ENCODE measurements at places on chromosomes 7 and 10.

GRCh38 chr10:79430325-79430905 lies 15.0 kb downstream of the ZCCHC24 start:
- no peak for DNase-seq

- no peak for DNase-seq
Measured at GRCh38 chr10:117262291-117262902, 21.5 kb downstream of the SLC18A2 start.

DNA sequence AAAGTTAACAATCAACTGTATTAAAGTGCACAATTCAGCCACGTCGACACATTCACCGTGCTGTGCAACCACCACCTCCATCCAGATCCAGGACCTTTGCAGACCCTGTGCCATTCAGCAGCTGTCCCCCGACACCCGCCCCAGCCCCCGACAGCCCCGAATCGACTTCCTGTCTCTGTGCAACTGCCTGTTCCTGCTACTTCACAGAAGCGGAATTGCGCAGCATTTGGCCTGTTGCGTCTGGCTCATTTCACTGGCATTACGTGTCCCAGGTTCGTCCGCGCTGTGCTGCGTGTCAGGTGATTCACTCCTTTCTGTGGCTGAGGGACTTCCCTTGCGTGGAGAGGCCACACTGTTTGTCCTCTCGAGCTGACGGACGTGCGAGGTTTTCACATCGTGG lies 33.2 kb upstream of the DNAAF5 start:
- no peak for DNase-seq

GRCh38 chr10:15052121-15052520 lies 8.4 kb downstream of the OLAH start:
- no peak for DNase-seq

DNA sequence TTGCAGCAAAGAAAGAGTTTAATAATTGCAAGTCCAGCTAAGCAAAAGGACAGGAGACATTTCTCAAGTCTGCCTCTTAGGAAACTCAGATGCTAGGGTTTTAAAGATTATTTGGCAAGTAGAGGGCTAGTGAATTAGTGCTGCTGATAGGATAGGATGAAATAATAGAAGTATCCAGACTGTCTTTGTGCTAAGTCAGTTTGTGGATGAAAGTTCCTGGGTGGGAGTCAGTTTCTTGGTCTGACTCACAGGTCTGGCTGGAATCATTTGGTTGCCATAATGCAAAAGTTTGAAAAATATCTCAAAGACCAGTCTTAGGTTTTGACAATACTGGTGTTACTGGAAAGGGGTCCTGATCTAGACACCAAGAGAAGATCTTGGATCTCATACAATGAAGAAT lies 42.6 kb upstream of the INHBA start:
- DNase-seq: no peak

DNA sequence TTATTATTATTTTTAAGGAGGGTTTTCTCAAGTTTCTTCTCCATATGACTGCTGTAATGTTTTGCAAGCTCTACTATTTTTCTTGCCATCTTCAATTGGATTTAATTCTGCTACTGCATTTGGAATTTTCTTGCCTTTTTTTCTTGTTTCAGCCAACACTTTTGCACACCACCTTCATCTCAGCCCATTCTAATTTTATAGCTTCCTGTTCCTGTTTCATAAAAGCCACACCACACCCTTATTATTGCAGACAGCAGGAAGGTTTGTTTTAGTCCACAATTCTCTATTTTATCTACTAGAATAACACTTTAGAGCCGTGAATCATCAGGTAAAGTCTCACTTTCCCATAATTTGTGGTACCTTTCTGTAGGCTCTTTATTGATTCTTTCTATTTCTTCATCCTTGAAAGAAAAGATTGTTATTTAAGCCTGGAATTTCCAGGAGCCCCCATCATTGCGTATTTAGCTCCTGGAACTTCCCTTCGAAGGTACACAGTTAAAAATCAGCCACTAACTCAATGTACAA lies 209.3 kb upstream of the TBX20 start:
- no peak for DNase-seq

DNA sequence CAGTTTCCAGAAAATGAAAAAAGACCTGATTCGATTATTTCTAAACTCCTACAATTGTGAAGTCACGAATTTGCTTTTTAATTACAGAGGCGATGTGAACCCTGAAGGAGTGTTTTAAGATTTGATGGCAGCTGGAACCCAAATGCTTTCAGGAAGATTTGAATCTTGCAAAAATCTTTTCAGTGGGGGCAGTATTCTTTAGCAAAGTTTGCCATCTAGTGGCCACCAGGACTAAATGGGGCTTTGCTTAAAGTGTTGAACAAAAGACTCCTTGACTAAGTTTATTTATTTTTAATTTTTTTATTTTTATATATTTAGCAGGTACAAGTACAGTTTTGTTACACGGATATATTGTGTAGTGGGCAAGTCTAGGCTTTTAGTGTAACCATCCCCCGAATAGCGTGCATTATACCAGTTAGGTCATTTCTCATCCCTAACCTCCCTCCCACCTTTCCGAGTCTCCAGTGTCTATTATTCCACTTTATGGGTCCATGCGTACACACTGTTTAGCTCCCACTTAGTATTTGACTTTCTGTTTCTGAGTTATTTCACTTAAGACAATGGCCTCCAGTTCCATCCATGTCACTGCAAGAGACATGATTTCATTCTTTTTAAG lies 98.8 kb downstream of the CACNB2 start:
- DNase-seq: no peak

DNA sequence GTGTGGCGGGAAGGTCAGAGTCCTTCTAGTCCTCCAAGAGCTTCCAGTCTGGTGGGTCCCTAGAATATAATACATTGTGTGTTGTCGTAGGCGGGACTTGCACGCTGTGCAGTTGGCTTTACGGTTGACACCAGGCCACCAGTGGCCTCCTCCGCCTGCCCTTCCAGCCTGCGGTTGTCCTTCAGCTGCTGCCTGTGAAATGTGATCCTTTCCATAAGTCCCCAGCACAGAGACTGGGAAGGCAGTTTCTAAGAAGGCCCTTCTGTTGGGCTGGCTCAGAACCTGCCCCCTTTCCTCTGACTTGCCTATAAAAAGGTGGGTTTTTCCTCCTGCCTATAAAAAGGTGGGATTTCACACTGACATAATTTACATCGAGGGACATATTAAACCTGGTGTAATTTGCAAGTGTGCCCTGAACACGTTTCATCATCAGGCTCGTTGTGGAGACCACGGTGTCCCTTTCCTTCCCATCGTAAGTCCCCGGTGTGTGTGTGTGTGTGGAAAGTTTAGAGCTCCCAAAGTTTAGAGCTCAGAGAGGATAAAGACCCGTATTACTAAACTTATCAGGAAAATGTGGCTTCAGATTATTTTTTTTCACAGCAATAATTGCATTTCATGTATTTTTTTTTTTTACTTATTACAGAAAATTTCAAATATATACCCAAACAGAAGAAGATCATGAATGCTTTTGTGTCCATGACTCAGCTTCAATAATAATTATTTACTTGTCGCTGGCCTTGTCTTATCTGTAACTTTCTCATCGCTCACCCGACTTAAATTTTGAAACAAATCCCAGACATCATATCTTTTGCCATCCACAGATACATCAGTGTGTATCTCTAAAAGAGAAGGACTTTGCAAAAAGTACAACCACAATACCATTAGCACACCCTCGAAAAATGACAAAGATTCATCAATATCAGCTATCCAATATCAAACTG lies 45.1 kb downstream of the CUX1 start:
- no peak for DNase-seq

- DNase-seq: no peak
Measured at GRCh38 chr7:47622586-47622945, 40.7 kb upstream of the TNS3 start.

DNA sequence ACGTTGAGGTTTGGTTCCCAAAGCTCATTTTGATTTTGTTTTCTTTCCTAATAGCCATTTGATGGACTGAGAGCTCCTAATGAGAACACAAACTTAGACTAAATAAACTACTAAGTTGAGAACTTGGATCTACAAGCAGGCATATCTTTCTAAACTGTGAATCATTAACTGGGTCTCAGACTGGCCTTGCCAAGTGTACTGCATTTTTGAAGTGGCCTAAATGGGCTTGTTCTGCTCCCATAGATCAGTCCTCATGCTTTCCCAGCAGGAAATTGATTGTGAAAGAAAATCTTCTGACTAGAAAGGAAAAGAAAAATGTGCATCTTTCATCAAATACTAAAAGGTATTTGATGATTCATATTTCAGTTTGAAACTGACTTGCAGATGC lies 46.7 kb upstream of the RBM33 start:
- no peak for DNase-seq

- no peak for DNase-seq
Measured at GRCh38 chr7:9017286-9017685, 583.9 kb downstream of the NXPH1 start.

GRCh38 chr10:118277871-118278270 lies 64.3 kb downstream of the FAM204A start:
- DNase-seq: no peak

- DNase-seq: no peak
Measured at GRCh38 chr7:91068136-91068795, 196.0 kb upstream of the FZD1 start.

DNA sequence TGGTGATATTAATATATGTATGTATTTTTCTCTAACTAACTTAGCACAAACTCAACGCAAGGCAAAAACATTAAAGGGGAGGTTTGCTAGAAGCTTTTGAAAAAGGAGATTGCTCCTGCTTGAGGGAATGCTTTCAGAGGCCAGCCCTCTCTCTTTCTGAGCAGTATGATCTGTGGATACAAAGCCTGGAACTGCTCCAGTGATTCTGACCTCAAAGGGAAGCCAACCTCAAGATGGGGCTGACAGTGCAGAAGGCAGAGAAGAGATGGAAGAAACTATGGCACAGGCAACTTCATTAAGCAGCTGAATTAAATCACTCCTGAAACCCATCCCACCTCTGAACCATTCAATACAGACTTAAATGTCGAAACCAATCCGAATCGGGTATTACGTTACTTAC lies 102.4 kb downstream of the USP6NL start:
- no peak for DNase-seq

All from epithelial cell of prostate (primary cell).